ENCODE measurements at places on chromosomes 6 and 20. TPM values are rescaled to one million over a fixed set of nuclear protein-coding genes. Genes with fewer than 3 reads are reported as not detected.

GRCh38 chr6:16759181-16759645, 2.0 kb downstream of the ATXN1 start:
- DNase-seq, result no peak

- DNase-seq, result peak; percentile 58
Measured at GRCh38 chr20:47493175-47493962, 8.3 kb upstream of the NCOA3 start.

DNA sequence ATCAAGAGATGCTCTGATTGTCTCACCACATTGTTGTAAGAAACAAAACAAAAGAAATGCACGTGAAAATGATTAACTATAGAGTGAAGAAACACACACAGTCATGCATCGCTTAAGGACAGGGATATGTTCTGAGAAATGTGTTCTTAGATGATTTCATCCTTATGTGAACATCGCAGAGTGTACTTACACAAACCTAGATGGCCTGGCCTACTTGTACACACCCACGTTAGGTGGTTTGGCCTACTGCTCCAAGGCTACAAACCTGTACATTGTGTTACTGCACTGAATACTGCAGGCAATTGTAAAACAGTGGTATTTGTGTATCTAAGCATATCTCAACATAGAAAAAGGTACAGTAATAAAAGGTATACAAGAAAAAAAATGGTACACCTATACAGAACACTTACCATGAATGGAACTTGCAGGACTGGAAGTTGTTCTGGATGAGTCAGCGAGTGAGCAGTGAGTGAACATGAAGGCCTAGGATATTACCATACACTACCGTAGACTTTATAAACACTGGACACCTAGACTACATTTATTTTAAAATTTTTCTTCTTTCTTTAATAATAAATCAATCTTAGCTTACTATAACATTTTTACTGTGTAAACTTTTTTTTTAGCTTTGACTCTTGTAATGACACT, 48.6 kb downstream of the FKBP5 start:
- DNase-seq, result no peak

DNA sequence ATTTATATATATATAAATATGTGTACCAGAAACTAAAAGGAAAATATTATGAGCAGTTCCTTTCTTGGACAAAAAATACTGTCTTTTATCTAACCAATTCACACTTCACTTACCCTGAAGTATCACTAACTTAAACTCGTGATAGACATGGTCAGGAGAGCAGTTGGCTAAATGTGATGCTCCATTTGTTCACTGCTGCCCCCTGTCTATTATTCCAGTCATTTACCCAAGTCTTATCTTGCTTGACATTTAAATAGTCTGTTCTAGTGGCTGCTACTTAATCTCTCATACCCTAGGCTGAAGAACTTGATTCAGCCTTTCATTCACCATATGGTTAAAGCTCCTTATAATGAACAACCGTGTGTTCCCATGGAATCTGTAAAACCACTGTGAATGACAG, 789.6 kb upstream of the EYS start:
- no peak for DNase-seq

GRCh38 chr20:62804021-62804626, 511 bp upstream of the OGFR start:
- no peak for DNase-seq

DNA sequence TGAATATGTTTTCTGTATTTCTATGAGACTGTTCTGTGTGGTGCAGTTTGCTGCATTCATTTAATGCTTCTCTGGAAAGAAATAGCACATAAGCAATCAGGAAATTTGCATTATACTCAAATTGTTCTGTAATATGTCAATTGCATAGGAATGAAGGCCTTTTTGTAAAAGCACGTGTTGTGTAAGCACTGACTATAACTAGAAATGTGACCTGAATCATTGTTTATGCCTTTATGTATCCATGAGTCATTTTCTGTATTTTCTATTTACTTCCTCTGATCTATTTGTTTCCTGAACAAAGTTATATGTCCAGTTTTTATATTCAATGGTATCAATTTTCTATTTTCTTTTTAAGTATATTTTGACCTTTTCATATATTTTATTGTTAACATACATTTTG, 1455.3 kb downstream of the GRIK2 start:
- no peak for DNase-seq

DNA sequence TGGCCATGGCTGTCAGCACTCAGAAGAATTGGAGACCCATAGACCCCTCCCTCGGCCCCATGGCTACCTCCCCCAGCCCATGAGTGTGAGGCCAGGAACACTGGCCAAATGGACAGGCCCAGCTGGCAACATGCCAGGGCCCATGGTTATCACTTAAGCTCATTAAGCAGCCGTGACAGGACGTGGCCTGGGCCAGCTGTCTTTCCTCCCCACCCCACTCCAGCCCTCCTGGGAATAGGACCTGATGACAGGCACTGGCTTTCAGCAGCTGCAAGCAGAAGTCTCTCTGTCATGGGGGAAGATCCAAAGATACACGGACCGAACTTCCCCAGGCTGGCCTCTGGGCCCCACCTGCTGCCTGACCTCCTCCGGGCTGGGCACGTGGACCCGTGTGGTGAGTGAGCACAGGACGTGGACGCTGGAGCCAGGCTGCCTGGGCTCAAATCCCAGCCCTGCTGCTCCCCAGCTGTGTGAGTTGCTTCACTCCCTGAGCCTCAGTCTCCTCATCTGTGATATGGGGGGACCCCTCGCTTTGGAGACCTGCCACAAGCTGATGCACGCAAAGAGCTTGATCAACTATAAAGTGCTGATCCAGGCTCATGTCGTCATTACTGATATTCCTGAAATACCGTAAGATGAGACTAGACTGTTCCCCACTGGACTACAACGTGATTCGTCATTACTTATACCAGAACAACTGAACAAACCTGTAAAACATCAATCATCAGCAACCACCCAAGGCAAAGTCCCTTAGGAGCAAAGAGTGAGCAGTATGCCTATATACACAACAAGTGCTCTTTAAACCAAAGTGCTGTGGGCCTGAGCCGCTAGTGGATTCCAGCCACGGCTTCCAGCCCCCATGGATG, 22.0 kb upstream of the VSTM2L start:
- DNase-seq, result peak; percentile 99

GRCh38 chr20:1868856-1869255, 26.4 kb upstream of the SIRPA start:
- peak; percentile 34 for DNase-seq

Gene HLA-DRB5
- 0.13 TPM for total RNA-seq

Gene FAM217A
- total RNA-seq, result not detected

Gene NRSN1
- not detected for total RNA-seq
